Activated naive CD8-positive, alpha-beta T cell treated with anti-CD3 and anti-CD28 coated beads, Interleukin-2, amount 50 U/mL, for 24 hours (primary cell): ENCODE measurements at places on chromosomes 2 and 18.

GRCh38 chr18:8176109-8176508 is 433.1 kb upstream of the RAB12 start:
- no peak for DNase-seq
- no peaks in the 10 kb centered on the region for H3K27me3 ChIP-seq
- no peak overlapping the region for H3K27ac ChIP-seq
- H3K4me1 ChIP-seq = no peaks in the 10 kb centered on the region
- H3K4me3 ChIP-seq = no peak overlapping the region
- H3K36me3 ChIP-seq = no peaks in the 10 kb centered on the region

DNA sequence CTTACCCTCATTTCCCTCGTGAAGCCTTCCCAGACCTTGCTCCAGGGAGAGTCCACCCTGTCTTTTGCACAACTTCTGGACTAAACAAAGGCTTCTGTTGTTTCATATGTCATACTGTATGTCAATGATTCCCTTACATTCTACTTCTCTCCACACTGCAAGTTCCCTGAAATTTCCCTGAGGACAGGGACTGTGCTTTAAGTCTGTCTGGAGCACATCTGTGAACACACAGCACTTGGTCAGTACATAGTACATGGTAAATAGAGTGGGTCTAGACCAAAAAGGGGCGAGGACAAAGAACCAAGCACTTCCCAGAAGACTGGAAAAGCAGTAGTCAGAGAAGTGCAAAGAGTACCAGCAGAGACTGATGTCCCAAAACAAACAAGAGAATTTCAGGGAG is 23.7 kb upstream of the IMPA2 start:
- no peak for DNase-seq
- H3K4me3 ChIP-seq = no peak overlapping the region
- H3K27ac ChIP-seq = no peak overlapping the region
- peaks cover 6% of the 10 kb centered on the region for H3K36me3 ChIP-seq
- H3K27me3 ChIP-seq = peaks cover 5% of the 10 kb centered on the region

DNA sequence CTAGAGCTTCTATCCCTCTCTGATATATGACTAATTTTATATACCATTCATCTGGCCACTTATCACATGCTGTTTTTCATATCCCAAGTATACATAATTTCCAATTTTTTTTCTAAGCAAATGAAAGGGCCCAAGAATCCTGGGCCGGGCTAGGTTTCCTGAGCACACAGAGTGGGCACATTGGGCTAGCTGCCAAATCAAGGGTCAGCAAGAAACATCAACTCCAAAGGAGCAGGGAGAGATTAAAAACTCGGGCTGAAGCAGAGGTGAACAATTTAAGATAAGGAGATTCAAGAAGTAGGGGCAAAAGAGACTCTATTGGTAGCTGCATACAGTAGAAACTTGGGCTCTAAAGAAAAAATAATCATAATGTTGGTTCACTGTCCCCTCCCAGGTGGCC is 39.0 kb downstream of the OLA1 start:
- no peak overlapping the region for H3K4me3 ChIP-seq
- no peaks in the 10 kb centered on the region for H3K27me3 ChIP-seq
- DNase-seq = no peak
- H3K36me3 ChIP-seq = peaks cover 18% of the 10 kb centered on the region
- peaks cover under 1% of the 10 kb centered on the region for H3K4me1 ChIP-seq
- H3K27ac ChIP-seq = no peak overlapping the region

- H3K36me3 ChIP-seq = no peaks in the 10 kb centered on the region
- no peak overlapping the region for H3K27ac ChIP-seq
- peaks cover 4% of the 10 kb centered on the region for H3K27me3 ChIP-seq
Observed at GRCh38 chr18:75977081-75977480, 518.0 kb downstream of the ZNF516 start.

DNA sequence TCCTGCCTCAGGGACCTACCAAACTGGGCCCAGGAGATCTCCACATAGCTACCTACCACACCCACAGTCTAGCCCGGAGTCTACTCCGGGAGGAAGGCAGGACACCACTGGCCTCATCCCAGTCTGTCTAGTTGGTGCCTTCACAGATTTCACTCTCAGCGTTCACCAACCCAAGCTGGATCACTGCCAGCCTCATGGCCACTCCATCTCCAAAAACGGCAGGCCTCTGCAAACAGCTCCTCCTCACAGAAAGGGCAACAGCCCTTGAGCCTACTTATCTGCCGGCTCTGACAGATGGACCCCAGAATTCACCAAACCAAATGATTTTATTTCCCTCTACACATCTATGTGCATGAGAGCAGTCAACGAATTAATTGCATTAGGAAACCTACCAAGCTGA is 61.3 kb downstream of the NCKAP5 start:
- no peak overlapping the region for H3K4me3 ChIP-seq
- H3K27ac ChIP-seq = no peak overlapping the region
- H3K27me3 ChIP-seq = no peaks in the 10 kb centered on the region
- no peaks in the 10 kb centered on the region for H3K36me3 ChIP-seq
- H3K4me1 ChIP-seq = no peaks in the 10 kb centered on the region

GRCh38 chr2:227423656-227424499 is 36.1 kb upstream of the SCYGR1 start:
- no peak for DNase-seq
- no peaks in the 10 kb centered on the region for H3K27me3 ChIP-seq
- H3K4me3 ChIP-seq = no peak overlapping the region
- peaks cover 8% of the 10 kb centered on the region for H3K4me1 ChIP-seq
- H3K36me3 ChIP-seq = no peaks in the 10 kb centered on the region

- peak overlapping the region; percentile 98 for H3K27ac ChIP-seq
- H3K27me3 ChIP-seq = peaks cover 7% of the 10 kb centered on the region
- no peak for DNase-seq
- H3K4me1 ChIP-seq = peaks cover 85% of the 10 kb centered on the region
- peak overlapping the region; percentile 98 for H3K4me3 ChIP-seq
Observed at GRCh38 chr18:809985-810642, 1.9 kb downstream of the YES1 start.

GRCh38 chr18:64127172-64127571 is 21.7 kb downstream of the LINC00305 start:
- H3K4me1 ChIP-seq = no peaks in the 10 kb centered on the region
- H3K27me3 ChIP-seq = no peaks in the 10 kb centered on the region
- no peak overlapping the region for H3K27ac ChIP-seq
- H3K36me3 ChIP-seq = no peaks in the 10 kb centered on the region

- DNase-seq = no peak
- H3K36me3 ChIP-seq = no peaks in the 10 kb centered on the region
- no peak overlapping the region for H3K27ac ChIP-seq
- H3K27me3 ChIP-seq = peaks cover 3% of the 10 kb centered on the region
Observed at GRCh38 chr18:74480149-74480651, 16.0 kb upstream of the CNDP2 start.

DNA sequence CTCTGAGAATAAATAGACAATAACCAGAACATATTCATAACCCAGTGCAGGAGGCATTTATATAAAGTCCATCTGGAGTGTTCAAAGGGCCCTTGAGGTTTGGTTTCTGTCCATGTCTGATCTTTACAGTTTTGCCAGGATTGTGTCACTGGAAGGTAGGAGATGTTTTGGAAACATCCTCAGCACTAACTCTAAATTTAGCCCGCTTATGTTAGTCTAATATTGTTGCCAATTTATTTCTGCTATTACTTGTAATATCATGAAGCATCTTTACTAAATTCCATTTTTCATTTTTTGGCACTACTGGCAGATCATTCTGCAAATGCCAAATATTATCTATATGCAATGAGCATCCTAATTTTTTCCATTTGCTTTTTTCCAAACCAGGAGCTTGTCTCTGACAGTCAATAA is 22.4 kb upstream of the REV1 start:
- no peaks in the 10 kb centered on the region for H3K36me3 ChIP-seq
- H3K4me3 ChIP-seq = no peak overlapping the region
- peaks cover 3% of the 10 kb centered on the region for H3K27me3 ChIP-seq
- DNase-seq = no peak
- no peak overlapping the region for H3K27ac ChIP-seq

DNA sequence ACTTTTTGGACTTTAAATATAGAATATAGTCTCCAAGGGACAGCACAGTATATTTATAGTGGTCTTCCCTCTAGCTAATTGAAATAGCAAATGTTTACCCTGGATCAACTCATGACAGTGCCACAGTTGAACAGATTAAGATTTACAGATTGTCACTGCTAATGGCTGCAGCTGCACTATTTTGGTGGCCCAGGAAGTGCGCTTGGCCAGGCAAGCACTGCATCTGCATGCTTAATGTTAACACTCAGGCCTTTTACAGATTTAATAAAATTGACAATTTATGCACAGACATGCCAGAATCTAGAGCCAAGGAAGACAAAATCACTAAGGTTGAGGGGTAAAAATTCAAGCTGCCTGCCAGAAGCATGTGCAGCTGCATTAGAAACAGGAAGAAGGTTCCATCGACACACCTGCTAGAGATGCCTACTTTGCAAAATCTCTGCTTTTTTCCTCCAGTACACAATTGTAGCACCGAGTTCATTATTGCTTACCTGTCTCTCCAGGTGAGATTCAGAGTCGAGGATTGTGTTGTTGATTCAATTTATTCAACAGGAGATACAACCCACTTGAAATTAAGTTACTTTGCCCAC is 1042.3 kb upstream of the NRXN1 start:
- no peaks in the 10 kb centered on the region for H3K27me3 ChIP-seq
- no peaks in the 10 kb centered on the region for H3K4me1 ChIP-seq
- DNase-seq = no peak
- no peak overlapping the region for H3K27ac ChIP-seq
- H3K36me3 ChIP-seq = no peaks in the 10 kb centered on the region
- no peak overlapping the region for H3K4me3 ChIP-seq

DNA sequence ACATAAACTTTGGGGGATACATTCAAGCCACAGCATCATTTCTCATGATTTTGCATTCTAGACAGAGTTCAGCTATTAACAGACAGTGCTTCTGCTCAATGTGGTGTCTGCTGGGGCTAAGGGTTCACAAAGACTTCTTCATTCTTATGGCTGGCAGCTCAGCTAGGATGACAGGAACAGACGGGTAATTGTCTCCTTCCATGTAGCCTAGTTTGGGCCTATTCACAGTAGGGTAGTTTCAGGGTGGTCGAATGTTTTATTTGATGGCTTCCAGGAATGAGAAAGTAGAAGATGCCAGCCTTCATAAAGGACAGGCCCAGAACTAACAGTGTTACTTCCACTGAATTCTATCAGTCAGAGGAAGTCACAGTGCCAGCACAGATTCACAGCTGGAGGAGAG is 26.0 kb upstream of the BCL2L11 start:
- no peak overlapping the region for H3K27ac ChIP-seq
- no peaks in the 10 kb centered on the region for H3K36me3 ChIP-seq
- no peak for DNase-seq
- peaks cover 32% of the 10 kb centered on the region for H3K27me3 ChIP-seq

- H3K27ac ChIP-seq = no peak overlapping the region
- peaks cover 8% of the 10 kb centered on the region for H3K4me1 ChIP-seq
- no peak overlapping the region for H3K4me3 ChIP-seq
- H3K36me3 ChIP-seq = no peaks in the 10 kb centered on the region
- no peaks in the 10 kb centered on the region for H3K27me3 ChIP-seq
Observed at GRCh38 chr2:147872967-147873366, 28.1 kb downstream of the ACVR2A start.
